ENCODE measurements at places on chromosomes 3 and 15.

DNA sequence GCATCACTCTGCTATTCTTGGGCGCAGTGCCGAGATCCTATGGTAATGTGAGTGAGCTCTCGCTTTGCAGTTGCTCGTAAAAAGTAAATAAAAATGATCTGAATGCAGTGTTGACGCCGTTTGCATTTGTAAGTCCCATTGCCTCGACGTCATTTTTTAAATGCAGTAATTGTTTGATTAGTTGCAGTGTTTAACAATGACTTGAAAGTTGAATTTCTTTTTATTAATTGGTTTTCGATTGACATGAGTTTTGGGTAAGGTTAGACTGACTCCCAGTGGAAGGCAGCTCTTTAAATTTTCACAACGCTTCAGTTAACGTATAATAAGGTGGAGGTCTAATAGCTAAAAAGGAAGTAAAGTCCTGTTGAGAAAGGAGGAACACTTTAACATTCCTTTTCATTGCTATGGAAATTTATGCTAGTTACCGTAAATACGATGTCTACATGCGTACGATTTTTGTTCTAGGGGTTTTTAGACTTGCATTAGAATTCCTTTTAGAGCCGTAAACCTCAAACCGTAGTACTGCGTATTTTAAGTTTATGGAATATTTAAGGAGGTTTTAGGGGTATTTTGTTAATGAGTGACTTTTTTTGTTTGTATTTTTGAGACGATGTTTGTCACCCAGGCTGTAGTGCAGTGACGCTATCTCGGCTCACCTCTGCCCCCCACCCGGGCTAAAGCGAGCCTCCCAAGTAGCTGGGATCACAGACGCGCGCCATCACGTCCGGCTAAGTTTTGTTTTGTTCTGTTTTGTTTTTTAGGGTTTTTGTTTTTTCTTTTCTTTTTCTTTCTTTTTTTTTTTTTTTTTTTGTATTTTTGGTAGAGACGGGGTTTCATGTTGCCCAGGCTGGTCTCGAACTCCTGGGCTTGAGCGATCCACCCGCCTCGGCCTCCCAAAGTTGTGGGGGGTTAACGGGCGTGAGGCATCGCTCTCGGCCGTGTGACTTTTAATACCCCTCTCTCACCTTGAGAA lies 1.4 kb downstream of the MORF4L1 start:
- DNase-seq, result peak; percentile 44

GRCh38 chr3:121723485-121723884 lies 26.1 kb downstream of the GOLGB1 start:
- DNase-seq, result no peak

- DNase-seq, result no peak
These were observed 25.6 kb upstream of the CFAP161 start for GRCh38 chr15:81108427-81108826.

GRCh38 chr15:101390462-101390861 lies 95.4 kb upstream of the SNRPA1 start:
- DNase-seq, result no peak

- DNase-seq, result no peak
These were observed 108.4 kb downstream of the MBNL1 start for GRCh38 chr3:152377184-152377570.

DNA sequence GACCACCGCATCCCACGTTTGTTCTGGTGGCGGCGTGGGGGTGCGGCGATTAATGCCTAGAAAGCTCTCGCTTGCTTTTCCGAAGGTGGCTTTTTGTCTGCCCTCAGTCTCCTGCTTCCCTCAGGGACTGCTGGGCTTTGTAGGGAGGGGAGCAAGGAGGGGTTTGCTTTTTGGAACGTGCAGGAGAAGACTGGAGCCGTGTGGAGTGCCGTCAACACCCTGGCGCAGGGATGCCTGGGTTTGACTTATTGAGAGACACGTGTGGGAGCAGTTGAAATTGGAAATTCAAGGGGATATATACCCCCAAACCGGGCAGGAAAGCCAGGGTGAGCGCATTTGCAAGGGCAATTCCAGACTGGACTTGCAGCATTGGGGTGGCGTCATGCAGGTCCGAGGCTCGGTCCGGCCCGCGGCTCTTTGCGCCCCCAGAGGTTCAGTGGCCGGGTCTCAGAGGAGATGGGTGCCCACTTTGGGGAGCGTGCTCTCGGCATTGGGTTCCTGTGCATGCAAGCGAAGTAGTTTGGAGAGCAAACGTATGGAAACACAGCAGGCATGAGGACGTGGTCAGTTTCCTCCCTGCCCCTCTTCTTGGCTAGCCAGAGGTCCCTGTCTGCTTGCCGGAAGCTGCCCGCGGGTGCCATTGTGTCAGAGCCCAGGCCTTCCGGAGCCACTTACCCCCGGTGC lies 2.1 kb downstream of the EPHB1 start:
- DNase-seq, result no peak

DNA sequence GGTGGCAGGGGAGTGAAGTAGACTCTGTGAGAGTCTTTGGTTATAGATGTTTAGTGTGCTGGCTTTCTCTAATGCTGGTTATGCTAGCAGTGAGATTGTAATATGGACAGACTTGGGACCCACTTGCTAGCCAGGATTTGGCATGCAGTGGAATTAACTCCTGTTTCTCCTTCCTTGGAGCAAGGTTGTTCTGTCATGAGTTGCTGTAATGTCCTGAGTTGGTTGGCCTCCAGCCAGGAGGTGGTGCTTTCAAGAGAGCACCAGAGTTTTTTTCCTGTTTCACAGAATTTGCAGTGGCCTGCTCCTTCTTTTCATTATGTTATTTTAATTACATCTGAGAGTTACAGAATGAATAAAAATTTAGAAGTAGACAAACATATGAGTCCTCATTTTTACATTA lies 88.1 kb upstream of the PXYLP1 start:
- no peak for DNase-seq

DNA sequence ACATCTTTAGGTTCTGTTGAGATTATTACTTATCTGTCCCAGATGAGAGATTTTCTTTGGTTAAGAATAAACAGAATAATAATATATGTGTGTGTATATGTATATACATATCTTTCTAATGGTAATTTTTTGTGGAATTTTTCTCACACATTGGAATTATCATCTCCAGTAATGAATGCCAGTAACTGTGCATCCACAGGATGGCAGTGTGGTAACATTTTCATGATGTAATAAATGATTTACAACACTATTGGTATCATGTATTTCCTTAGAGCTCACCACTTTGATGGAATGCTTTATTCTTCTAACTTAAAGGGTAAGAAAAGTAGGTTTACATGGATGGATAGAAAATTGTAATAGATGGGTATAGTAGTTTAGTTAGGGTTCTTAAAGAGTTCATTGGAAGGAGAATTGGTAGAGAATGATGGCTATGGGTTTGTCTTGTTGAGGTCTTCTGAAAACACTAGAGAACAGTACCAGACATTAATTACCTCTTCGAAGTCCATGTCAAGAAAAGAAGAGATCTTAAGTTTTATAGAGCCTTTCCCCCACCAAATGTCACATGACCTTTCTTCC lies 78.1 kb downstream of the STT3B start:
- peak; percentile 43 for DNase-seq

- DNase-seq, result no peak
These were observed 64.7 kb upstream of the PROK2 start for GRCh38 chr3:71849681-71850080.

DNA sequence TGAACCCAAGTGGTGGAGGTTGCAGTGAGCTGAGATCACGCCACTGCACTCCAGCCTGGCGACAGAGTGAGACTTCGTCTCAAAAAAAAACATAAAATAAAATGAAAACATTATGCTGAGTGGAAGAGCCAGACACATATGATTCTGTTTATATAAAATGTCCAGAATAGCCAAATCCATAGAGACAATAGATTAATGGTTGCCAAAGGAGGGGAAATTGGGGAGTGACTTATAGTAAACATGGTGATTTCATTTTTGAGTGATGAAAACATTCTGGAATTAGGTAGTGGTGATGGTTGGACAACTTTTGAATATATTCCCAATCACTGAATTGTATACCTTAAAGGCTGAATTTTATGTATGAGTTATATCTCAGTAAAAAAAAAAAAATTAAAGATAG lies 172.0 kb upstream of the BFSP2 start:
- no peak for DNase-seq

- DNase-seq, result no peak
These were observed 159.3 kb upstream of the MDFIC2 start for GRCh38 chr3:70471464-70472342.

- no peak for DNase-seq
These were observed 161.4 kb downstream of the CHST2 start for GRCh38 chr3:143280984-143281383.

DNA sequence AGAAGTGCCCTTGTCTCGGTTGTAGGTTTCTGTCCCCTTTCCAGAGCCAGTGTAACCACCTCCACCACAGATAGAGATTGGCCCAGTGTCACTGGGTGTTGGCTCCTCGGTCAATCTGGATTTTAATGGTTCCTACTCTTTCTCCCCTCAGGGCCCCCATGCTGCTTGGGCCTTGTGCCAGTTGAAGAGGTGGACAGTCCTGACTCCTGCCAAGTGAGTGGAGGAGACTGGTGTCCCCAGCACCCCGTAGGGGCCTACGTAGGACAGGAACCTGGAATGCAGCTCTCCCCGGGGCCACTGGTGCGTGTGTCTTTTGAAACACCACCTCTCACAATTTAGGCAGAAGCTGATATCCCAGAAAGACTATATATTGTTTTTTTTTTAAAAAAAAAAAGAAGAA lies 75.2 kb downstream of the BOC start:
- no peak for DNase-seq

- peak; percentile 60 for DNase-seq
These were observed 96.8 kb downstream of the ANXA2 start for GRCh38 chr15:60301024-60301423.

DNA sequence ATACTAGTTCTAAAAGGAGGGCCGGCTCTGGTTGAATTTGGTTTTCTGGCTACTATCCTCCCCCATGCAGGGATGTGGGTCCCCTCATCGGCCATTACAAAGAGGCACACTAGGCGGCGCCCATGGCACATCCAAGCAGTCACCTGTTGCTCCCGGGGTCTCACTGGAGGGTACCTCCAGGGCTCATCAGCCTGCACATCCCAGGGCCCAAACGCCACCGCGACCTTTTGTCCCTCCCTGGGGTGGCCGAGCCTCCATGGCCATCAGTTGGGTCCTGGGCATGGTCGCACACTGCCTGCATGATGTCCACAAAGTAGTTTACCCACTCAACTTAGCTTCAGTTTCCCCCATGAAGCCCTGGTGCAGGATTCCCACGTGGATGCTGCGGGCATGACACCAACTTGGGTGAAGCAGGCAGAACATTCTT lies 28.3 kb downstream of the IDH3A start:
- DNase-seq, result peak; percentile 38

DNA sequence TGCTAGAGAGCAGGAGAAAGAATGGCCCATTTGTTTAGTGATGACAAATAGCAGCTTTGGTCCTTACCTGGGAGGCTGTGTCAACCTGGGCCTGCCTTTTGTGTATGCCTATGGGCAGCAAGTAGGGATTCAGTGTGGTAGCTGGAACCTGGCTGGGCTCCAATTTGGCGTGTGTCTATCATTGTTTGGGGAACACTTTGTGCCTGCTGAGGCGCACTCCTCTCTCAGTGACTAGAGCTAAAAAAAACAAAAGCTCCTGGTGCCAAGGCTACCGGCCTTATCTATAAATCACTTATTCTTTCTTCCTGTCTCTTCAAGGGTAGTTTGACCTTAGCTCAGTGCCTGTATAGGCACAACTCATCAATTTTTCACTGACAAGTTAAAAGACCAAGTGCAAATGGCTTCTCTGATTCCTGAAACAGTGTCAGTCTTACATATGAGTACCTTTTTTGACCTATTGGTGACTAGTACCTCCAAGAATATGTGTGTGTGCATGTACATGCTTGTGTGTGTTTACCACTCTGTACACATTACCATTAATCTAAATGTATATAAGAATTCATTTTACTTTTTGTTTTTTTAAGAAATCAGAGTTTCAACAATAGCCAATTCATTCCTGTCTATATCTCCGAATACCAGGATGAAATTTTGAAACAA lies 54.6 kb downstream of the GMNC start:
- peak; percentile 59 for DNase-seq

GRCh38 chr15:74902295-74903075 lies 4.2 kb downstream of the FAM219B start:
- no peak for DNase-seq

GRCh38 chr3:7377103-7377502 lies 516.2 kb downstream of the GRM7 start:
- no peak for DNase-seq

GRCh38 chr15:84143753-84144314 lies 91.7 kb upstream of the GOLGA6L4 start:
- DNase-seq, result no peak

GRCh38 chr15:52805351-52806283 lies 15.5 kb upstream of the ONECUT1 start:
- DNase-seq, result peak; percentile 57

- DNase-seq, result no peak
These were observed 25.1 kb downstream of the CD80 start for GRCh38 chr3:119534296-119534695.

DNA sequence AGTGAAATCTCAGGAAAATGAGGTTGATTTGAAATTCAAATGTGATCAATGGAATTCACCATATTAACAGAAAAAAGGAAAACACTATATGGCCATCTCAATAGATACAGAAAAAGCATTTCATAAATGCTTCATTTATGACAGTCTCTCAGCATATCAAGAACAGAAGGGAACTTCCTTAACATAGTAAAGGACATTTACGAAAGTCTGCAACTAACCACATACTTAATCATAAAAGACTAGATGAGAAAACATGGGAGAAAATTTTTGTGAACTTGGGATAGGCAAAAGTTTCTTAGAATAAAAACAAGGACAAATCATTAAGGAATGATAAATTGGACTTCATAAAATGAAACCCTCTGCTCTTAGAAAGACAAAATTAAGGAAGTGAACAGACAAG lies 24.7 kb upstream of the TIPARP start:
- DNase-seq, result no peak

- DNase-seq, result no peak
These were observed 147.4 kb downstream of the GHSR start for GRCh38 chr3:172300862-172301261.

- DNase-seq, result no peak
These were observed 8.9 kb downstream of the MYH15 start for GRCh38 chr3:108501535-108501934.

DNA sequence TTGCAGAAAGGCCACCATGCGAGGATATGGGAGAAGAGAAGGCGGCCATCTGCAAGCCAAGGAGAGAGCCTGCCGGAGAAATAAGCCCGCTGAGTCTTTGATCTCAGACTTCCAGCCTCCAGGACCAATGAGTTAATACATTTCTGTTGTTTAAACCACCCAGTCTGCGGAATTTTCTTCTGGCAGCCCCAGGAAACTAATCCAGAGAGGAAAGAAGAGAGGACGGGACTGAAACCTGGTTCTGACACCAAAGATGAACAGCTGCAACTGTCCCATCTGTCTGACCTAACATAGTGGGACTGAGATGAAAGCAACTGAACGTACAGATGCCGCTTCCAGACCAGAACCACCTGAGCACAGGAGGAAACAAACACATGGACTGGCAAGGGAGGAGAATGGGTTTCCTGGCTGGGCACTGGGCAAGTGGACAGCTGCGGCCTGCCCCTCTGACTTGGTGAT lies 32.3 kb downstream of the VGLL4 start:
- no peak for DNase-seq
